Stimulated activated CD4-positive, alpha-beta T cell treated with anti-CD3 and anti-CD28 coated beads, TNF-alpha, amount 100 ng/mL, for 48 hours (primary cell): ENCODE measurements at places on chromosomes 6 and 20.

DNA sequence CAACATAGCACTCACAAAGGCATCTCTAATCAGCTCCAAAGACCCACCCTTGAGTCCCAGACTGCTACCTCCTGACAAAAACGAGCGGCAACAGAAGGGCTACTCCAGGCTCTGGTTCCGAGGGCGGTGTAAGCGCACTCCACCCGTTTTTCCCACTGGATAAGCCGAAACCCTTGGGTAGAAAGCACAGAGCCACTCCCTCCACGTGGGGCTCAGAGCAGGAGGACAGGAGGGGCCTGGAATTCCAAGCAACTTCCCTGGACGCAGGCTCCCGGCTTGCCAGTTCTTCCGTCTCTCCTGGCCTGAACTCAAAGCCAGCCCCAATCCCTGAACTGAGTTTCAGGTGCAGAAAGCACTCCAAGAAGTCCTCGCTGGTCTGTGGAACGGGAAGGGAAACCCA lies 7.4 kb downstream of the GMEB2 start:
- DNase-seq, result no peak

GRCh38 chr20:43662943-43663655 lies 3.8 kb upstream of the MYBL2 start:
- DNase-seq, result no peak

DNA sequence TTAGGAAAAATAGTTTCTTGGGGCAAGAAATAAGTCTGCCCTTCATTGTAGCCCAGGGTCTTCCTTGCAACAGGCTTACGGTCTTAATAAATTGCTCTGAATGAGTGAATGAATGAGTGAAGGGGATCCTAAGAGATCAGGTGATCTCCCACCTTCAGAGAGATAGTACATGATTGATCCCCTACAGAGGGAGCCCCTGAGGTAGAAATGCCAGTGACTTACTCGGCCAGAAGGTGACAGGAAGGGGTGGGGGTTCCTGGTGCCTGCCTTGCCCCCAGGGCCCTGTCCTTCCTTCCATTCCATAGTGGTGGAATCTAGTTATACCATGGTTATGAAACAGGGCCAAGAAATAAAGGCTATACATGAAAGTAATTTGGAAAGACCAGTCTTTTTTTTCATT lies 215.3 kb upstream of the SSTR4 start:
- no peak for DNase-seq

GRCh38 chr6:158619922-158620801 lies 24.4 kb downstream of the DYNLT1 start:
- no peak for DNase-seq

GRCh38 chr20:44549123-44549522 lies 27.3 kb upstream of the SERINC3 start:
- no peak for DNase-seq

GRCh38 chr6:26103141-26103769 lies 16.0 kb downstream of the HFE start:
- DNase-seq, result no peak

- DNase-seq, result no peak
Measured at GRCh38 chr6:63904650-63905248, 269.1 kb downstream of the PHF3 start.

- no peak for DNase-seq
Measured at GRCh38 chr20:18578581-18578980, 9.3 kb upstream of the DTD1 start.

DNA sequence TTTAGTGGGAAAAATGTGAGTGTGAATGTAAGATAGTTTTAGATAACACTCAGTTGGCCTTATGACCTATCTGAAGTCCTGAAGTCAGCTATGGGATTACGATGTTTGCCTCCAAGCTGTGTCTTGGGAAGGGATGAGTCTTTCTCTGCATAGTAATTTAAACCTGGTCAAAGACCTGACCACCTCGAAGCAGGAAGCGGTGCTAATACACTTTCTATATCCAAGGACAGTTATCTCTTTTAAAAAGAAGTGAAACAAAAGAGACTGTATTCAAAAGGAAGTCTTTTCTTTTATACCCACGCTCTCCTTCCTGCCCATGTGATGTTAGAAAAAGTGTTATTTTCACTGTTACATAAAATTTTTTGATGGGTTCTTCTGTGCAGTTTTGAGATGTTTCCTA lies 94.9 kb downstream of the JARID2 start:
- DNase-seq, result no peak

- no peak for DNase-seq
Measured at GRCh38 chr20:34940081-34940481, 15.5 kb downstream of the GSS start.

DNA sequence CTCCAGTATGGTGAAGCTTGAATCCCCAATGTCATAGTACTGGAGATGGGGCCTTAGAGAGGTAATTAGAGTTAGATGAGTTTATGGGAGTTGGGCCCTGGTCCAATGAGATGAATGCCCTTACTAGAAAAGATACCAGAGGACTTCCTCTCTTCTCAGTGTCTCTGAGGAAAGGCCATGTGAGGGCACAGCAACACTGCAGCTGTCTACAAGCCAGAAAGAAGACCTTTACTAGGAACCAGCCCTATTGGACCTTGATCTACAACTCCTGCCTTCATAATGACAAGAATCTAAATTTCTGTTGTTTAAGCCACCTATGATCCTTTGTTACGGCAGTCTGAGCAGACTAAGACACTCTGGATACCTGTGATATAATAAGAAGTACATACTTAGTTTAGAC lies 31.4 kb upstream of the AKAP7 start:
- DNase-seq, result no peak

DNA sequence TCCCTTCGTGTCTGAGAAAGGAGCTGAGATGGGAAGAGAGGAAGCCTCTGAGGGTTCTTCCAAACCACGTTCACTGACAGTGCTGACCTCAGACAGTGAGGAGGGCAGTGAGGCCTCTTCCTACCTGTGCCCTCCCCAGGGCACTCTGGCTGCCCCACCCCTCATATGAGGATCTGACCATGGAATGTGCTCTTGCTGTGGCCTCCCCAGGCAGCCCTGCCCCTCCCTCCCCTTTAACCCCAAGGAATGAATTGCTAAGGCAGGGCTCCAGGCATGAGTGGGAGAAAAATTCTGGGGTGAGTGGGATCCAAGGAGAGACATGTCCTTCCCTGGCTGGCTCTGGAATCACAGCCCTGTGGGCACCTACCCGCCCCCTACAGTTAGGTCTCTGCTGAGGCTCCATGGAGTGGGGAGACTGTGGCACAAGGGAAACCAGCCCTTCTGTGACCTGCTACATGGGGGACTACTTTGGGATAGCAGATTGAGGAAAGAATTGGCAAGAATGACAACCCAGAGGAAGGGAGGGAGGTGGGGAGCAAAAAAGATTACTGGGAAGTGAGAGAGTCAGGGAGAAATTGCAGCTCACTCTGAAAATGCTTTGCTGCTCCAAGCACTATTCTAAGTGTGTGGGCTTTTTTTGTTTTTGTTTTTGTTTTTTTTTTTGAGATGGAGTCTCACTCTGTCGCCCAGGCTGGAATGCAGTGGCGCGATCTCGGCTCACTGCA lies 29.4 kb downstream of the TNXB start:
- no peak for DNase-seq

- DNase-seq, result peak; percentile 1
Measured at GRCh38 chr6:12113190-12113577, 101.1 kb downstream of the HIVEP1 start.

GRCh38 chr6:34746104-34746846 lies 11.0 kb upstream of the SNRPC start:
- DNase-seq, result no peak

- DNase-seq, result peak; percentile 24
Measured at GRCh38 chr20:49846206-49846807, 33.7 kb downstream of the SLC9A8 start.

DNA sequence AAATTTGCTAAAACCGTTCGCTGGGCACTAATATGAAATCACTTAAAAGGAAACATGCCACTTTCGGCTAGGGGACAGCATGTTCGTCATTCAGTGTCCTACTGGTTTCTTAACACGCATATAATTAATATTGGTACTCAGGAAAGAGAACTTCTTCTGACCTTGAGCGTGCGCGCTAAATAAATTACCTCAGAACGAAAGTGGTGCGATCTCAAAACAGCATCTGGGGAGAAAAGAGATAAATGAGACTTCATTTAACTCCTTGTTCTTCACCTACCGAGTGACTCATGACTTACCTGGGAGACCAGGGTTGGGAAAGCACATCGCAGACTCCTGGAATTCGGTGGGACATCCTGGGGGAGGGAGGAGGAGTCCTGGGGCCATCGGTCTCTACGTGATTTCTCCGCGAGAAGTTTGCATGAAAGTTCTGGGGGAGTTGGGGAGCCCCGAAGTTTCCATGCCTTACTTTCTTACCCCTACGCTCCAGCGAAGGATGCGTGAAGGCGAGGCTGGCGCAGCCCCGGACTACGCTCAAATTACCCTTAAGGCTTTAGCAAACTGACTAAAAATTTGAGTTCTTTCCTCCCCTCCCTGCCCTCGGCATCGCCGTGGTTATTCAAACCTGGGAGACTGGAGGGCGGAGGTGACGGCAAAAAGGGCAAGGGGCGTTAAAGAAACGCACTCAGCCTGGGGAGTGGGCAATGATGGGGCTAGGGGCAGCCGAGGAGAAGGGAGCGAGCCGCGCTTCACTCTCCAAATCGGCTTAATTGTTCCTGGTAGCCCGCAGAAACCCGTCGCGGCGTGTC lies 1.1 kb upstream of the BEND6 start:
- DNase-seq, result no peak

DNA sequence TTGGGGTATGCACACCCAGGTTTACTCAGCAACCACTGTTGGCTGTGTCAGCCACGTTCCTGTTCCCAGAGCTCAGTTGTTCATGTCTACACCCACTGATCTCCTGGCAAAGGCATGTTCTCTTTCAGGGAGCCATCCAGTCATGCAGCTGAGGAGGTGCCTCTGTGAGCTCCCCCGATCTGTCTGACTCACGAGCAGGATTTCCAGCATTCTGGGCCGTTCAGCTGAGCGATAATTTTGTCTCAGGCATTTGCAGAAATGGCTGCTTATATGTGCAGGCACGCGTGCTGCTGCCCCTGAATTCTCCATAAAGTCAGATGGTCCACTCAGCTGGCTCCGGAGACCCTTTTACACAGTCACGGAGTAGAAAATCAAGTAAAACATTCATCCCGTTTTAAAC lies 78.4 kb upstream of the IYD start:
- no peak for DNase-seq

DNA sequence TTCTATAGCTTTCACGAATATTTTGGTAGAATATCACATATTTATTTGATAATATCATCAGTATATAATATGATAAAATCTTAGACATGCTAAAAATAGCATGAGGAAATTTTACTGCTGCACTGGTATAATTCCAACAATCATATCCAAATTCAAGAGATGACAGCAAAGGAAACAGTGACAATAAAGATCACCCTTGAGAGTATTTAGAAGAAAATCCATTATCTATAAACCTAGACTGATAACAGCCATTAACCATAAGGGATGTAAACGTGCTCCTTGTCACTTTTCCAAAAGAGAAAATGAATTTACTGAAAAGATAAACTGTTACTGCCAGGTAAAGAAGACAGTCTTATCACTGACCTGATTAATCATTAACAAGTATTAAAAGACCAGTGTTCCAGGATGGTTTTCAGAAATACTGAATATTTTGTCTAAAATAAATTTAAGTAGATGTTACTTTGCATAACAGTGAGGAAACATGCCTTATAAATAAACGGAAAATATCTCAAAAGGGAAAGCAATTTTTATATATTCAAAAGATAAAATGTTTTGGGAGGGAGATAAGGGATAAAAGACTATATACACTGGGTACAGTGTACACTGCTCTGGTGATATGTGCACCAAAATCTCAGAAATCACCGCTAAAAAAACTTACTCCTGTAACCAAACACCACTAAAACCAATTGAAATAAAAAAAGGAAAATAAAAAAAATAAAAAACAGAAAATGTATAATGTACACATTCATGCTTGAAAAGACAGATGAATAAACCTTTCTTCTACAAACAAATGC lies 1704.7 kb downstream of the HACE1 start:
- DNase-seq, result no peak

GRCh38 chr6:3506751-3507383 lies 50.0 kb upstream of the SLC22A23 start:
- DNase-seq, result no peak

DNA sequence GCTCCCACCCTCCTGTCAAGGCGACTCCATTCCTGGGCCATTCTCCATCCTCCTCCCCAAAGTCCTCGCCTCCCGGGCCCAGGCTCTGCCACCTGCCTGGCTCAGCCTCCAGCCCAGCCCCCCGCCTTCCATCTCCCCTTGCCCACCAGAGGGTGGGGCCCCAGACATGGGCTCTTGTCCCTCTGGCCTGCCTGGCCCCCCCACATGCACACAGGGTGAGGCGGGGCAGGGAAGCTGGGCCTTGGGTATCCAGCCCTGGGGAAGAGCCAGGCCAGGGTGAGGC lies 95.2 kb downstream of the YTHDF1 start:
- no peak for DNase-seq

GRCh38 chr20:23021951-23022350 lies 13.2 kb upstream of the SSTR4 start:
- no peak for DNase-seq

GRCh38 chr20:63449796-63450730 lies 22.4 kb downstream of the KCNQ2 start:
- DNase-seq, result no peak

- DNase-seq, result no peak
Measured at GRCh38 chr6:34723203-34723602, 26.6 kb upstream of the ILRUN start.

- no peak for DNase-seq
Measured at GRCh38 chr6:112841553-112842329, 494.6 kb downstream of the RFPL4B start.
